ENCODE measurements at places on chromosomes 1 and 21. TPM values are rescaled to one million over a fixed set of nuclear protein-coding genes. Genes with fewer than 3 reads are reported as not detected.

Gene RNU1-1
- 8,154 TPM for total RNA-seq

Gene SHE
- total RNA-seq: 44.1 TPM

Gene COL11A1
- total RNA-seq: 0.29 TPM

DNA sequence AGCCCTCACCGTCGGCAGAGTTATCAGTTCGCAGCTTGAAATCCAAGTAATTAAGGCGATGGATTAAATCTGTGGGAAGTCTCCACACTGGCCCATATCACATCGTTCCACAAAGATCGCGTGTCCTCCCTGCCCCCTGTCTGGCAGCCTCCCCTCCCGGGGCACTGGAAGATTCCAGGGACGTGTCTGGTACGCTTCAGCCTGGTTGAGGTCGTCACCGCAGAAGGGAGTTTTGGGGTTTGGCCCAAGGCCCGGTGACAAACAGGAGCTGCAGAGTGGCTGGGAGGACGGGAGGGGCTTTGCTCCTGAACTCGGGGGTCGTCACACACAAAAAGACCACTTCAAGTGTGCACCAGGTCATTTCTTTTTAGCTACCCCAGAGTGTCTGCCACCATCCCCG lies 51.1 kb downstream of the PRDM16 start:
- no peaks in the 10 kb centered on the region for H3K4me1 ChIP-seq
- no peak overlapping the region for H3K4me3 ChIP-seq
- no peaks in the 10 kb centered on the region for H3K27me3 ChIP-seq
- no peaks in the 10 kb centered on the region for H3K36me3 ChIP-seq
- peak overlapping the region; percentile 43 for H3K27ac ChIP-seq

DNA sequence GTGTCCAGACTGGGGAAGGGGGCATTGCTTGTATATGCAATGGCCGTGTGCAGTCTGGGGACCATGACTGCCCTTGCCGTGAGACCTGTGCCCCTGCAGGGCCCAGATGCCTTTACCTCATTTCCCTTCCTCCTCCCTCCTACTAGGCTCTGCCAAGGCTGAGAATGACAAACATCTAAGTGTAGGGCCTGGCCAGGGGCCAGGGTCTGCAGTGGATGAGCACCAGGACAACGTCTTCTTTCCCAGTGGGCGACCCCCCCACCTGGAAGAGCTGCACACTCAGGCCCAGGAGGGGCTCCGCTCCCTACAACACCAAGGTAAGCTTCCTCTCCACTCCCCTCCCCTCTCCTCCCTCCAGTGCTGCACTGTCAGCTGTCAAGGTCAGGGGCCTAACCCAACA lies 49.5 kb downstream of the YARS1 start:
- H3K27ac ChIP-seq: no peak overlapping the region
- H3K36me3 ChIP-seq: no peaks in the 10 kb centered on the region
- no peaks in the 10 kb centered on the region for H3K4me1 ChIP-seq
- H3K27me3 ChIP-seq: no peaks in the 10 kb centered on the region
- no peak overlapping the region for H3K4me3 ChIP-seq

DNA sequence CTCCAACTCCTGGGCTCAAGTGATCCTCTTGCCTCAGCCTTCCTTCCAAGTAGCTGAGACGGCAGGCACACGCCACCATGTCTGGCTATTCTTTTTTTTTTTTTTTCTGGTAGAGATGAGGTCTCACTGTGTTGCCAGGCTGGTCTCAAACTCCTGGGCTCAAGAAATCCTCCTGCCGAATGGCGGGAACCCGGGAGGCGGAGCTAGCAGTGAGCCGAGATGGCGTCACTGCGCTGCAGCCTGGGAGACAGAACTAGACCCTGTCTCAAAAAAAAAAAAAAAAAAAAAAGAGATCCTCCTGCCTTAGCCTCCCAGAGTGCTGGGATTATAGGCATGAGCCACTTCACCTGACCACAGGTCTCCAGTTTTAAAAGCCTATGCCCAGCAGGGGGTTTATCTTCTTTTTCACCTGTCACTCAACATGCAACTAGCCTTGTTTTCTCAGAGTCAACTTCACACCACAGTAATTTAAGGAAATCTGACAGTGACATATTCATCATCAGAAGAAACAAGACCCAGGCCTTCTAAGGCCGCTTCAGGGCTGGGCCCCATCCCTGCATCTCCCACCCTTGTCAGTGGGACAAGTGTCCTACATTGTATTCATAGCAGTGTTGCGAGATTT lies 38.3 kb upstream of the GALNT2 start:
- no peaks in the 10 kb centered on the region for H3K27me3 ChIP-seq
- no peak for DNase-seq
- H3K27ac ChIP-seq: no peak overlapping the region
- H3K36me3 ChIP-seq: no peaks in the 10 kb centered on the region
- H3K4me1 ChIP-seq: no peaks in the 10 kb centered on the region

DNA sequence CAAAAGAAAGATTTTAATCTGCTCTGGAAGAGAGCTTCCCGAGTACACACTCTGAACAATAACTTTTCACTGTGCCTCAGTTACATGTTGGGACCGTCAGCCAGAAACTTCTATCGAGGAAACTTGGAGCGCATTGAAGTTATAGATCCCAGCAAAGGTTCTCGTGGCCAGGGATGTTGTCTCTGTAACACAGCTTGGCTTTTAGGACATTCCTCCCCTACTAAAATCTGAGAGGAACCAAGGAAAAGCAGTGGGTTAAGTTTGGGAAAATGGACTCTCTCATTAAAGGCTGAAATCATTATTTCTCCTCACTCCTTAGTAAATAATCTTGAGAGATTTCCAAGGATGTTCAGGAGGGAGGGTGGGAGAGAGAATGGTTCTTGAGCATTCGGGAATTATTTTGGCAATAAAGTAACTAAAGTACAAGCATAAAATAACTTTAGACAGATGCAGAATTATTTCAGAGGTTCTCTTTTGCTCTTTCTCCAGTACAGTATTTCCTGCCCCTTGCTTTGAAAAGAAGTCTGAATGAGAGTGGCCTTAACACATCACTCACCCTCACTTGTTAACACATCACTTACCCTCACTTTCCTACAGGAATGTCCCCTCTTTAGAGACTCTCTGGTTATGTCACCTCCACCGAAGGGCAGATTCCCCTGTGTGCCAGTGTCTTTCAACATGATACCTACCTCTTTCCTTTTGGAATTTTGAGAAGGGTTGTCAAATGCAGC lies 1.8 kb upstream of the NFIA start:
- peak overlapping the region; percentile 51 for H3K4me3 ChIP-seq
- H3K27ac ChIP-seq: peak overlapping the region; percentile 80
- no peaks in the 10 kb centered on the region for H3K27me3 ChIP-seq
- no peaks in the 10 kb centered on the region for H3K4me1 ChIP-seq
- DNase-seq: no peak

DNA sequence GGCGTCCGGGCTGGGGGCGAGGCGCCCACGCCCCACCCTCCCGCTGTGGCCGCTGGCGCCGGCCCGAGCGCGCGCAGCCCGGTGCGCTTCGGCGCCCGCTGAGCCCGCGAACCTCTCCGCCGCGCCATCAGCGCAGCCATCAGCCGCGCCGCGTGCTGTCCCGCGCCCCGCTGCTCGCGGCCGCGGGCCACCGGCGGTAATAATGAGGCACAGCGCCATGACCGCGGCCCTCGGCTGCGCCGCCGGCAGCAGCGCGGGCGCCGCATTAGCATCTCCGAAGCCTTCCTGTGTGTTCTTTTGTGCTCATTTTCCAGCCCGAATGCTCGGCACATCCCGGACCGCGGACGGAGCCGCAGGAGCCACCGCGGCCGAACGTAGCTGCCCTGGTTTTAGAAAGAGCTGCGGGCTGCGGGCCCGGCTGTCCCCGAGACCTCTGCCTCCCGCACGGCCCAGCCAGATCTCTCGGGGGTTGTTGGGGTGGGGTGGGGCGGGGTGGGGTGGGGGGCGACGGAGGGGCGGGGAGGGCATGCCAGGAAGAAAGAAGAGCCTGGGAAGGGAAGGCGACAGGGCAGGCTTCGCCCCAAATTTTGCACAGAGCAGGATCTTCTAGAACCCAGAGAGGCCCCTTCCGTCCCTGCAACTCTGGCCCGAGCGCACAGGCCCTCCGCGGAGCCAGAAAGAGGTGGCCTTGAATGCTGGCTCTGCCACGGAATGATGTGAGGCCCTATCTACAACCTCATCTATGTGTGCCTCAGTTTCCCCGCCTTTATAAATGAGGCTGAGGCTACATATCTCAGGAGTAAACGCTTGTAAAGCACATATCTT lies 55.3 kb downstream of the RRAGC start:
- H3K27ac ChIP-seq: no peak overlapping the region
- no peaks in the 10 kb centered on the region for H3K4me1 ChIP-seq
- no peaks in the 10 kb centered on the region for H3K36me3 ChIP-seq
- no peaks in the 10 kb centered on the region for H3K27me3 ChIP-seq
- H3K4me3 ChIP-seq: peak overlapping the region; percentile 11

GRCh38 chr1:79741720-79742421 lies 735.3 kb upstream of the ADGRL4 start:
- no peaks in the 10 kb centered on the region for H3K36me3 ChIP-seq
- no peaks in the 10 kb centered on the region for H3K27me3 ChIP-seq
- no peak for DNase-seq
- no peaks in the 10 kb centered on the region for H3K4me1 ChIP-seq
- no peak overlapping the region for H3K4me3 ChIP-seq
- H3K27ac ChIP-seq: no peak overlapping the region

GRCh38 chr1:7109901-7110300 lies 324.6 kb downstream of the CAMTA1 start:
- no peak overlapping the region for H3K4me3 ChIP-seq
- H3K36me3 ChIP-seq: no peaks in the 10 kb centered on the region
- H3K27me3 ChIP-seq: no peaks in the 10 kb centered on the region

GRCh38 chr21:42155045-42155855 lies 63.7 kb upstream of the ABCG1 start:
- no peaks in the 10 kb centered on the region for H3K27me3 ChIP-seq
- H3K4me3 ChIP-seq: no peak overlapping the region
- H3K27ac ChIP-seq: no peak overlapping the region
- no peaks in the 10 kb centered on the region for H3K36me3 ChIP-seq

DNA sequence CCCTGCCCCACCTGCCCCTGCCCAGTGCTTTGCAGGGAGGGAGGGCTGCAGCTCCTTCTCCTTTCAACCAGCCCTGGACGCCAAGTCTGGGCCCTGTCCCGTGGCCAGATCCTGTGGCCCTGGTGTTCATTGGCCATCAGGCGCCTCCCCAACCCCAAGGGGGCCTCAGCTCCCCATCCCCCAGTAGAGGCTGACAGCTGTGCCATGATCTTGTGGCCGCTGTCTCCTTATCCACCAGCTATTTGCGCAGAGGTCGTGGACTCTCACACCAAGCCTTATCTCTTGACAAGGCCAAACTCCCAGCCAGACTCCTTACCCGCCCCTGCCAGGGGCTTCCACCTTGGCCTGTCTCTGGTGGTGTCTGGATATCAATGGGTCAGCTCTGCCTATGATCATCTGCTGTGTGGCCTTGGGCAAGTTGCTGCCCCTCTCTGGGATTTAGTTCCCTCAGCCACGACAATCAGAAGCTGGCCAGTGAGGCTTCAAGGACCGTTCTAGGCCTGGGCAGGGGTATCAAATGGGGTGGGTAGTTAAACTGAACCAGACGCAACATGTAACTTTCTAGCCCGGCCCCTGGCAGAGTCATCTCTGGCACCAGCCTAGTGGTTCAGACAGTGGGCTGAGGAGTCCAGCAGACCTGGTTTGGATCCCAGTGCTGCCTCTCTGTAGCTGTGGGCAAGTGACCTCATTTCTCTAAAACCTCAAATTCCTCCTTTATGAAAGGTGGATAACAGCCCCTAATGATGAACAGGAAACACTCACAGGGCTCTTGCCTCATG lies 3.3 kb upstream of the COL8A2 start:
- DNase-seq: no peak
- no peak overlapping the region for H3K27ac ChIP-seq
- H3K27me3 ChIP-seq: no peaks in the 10 kb centered on the region
- H3K36me3 ChIP-seq: no peaks in the 10 kb centered on the region
- H3K4me3 ChIP-seq: no peak overlapping the region
- no peaks in the 10 kb centered on the region for H3K4me1 ChIP-seq

DNA sequence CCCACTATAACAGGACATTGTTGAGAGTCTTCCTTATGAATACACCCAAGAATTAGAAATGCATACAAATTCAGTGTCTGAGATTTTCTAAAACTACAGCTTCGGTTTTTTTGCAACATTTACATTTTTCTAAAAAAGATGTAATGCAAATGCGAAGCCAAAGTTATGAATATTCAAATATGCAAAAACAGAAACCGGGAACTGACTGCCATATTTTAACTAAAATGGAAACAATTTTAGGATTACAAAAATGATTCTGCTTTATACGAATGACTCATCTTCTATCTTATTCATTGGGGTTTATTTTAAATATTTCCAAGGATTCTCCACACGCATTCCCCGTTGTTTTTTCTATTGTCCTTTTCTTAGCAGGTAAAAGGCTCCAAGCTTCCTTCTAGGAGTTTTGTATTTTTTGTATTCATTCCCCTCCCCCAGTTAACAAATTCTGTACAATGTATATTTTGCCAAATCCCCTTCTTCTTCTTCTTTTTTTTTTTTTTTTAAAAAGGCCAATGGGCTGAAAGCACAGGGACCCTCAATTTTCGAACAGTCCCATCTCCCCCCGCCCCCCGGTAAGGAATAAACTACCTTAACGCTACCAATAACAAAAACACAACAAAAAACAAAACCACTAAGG lies 1.0 kb downstream of the ARPC5 start:
- H3K36me3 ChIP-seq: no peaks in the 10 kb centered on the region
- no peaks in the 10 kb centered on the region for H3K4me1 ChIP-seq
- DNase-seq: no peak
- no peaks in the 10 kb centered on the region for H3K27me3 ChIP-seq

DNA sequence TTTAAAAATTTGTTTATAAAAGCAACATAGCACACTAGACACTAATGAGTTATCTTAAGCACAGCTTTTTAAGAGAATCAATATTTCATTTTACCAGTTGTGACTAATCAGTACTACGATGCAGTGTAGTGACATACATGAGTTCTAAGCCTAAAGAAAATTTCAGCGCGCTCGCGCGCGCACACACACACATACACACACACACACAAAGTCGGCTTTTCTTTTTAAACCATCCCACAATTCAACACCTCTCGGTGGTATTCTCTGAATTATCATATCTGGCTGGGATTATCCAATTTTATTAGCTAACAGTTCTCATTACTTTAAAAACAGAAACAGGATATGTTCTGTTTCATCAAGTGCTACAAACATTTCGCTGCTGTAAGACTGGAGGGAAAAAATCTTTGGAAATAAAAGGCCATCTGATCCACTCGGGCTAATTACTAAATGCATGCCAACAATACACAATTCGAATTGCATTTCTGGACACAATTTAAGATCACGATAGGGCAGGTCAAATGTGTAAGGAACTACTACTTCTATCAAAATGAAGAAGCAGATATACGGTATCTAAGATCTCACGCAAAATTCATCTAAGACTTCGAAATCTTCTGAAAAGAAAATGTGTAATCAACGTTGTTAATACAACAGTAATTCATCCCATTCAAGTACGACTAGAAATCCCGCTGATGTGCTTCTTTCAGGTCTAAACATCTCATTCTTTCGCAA lies 1.2 kb downstream of the TUT4 start:
- H3K36me3 ChIP-seq: no peaks in the 10 kb centered on the region
- H3K27ac ChIP-seq: no peak overlapping the region
- no peak for DNase-seq
- peak overlapping the region; percentile 95 for H3K4me3 ChIP-seq

GRCh38 chr1:222522105-222522915 lies 25.6 kb downstream of the HHIPL2 start:
- no peak overlapping the region for H3K4me3 ChIP-seq
- H3K4me1 ChIP-seq: no peaks in the 10 kb centered on the region
- no peaks in the 10 kb centered on the region for H3K36me3 ChIP-seq
- no peak for DNase-seq

GRCh38 chr21:38525454-38525853 lies 27.2 kb upstream of the ERG start:
- no peak overlapping the region for H3K27ac ChIP-seq
- no peaks in the 10 kb centered on the region for H3K36me3 ChIP-seq
- H3K4me3 ChIP-seq: no peak overlapping the region
- H3K27me3 ChIP-seq: no peaks in the 10 kb centered on the region
